Nucleus accumbens (tissue), 56 donors: ENCODE measurements at places on chromosomes 6 and 20.

GRCh38 chr6:34301408-34301807 is 52.6 kb upstream of the SMIM29 start:
- DNase-seq, result no peak

- DNase-seq, result no peak
These were observed 35.2 kb upstream of the KIF13A start for GRCh38 chr6:18022398-18023231.

GRCh38 chr6:167731731-167732422 is 94.8 kb upstream of the AFDN start:
- DNase-seq, result peak; percentile 12

DNA sequence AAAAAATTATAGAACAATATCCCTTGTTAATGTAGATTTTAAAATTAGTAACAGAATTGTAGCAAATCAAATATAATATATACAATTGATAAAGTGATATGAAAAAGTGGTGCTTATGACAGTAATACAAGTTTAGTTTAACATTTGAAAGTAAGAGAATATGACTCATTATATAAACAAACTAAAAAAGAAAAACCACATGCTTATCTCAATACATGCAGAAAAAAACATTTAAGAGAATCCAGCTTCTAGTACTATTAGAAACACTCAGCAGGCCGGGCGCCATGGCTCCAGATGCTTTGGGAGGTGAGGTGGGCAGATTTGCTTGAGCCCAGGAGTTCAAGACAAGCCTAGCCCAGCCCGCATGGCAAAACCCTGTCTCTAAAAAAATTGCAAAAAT is 60.7 kb upstream of the LAMA2 start:
- DNase-seq, result no peak

DNA sequence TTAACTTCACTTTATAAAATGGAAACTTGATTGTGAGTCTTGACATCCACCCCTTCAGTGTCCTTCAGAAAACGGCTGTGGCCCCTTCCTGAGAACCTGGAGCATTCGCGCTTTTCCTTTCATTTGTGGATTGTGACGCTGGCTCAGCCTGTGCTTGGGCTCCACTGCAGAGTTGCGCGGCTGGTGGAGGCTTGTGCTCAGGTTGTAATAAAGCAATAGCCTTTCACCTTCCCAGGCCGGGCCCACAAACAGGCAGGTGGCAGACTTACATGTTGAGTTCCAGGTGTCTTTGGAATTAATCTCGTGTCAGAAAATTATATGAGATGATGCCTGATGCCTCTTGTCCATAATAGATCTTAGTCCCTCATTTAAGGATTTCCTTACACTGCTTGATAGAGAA is 199.9 kb downstream of the CDH4 start:
- DNase-seq, result no peak

DNA sequence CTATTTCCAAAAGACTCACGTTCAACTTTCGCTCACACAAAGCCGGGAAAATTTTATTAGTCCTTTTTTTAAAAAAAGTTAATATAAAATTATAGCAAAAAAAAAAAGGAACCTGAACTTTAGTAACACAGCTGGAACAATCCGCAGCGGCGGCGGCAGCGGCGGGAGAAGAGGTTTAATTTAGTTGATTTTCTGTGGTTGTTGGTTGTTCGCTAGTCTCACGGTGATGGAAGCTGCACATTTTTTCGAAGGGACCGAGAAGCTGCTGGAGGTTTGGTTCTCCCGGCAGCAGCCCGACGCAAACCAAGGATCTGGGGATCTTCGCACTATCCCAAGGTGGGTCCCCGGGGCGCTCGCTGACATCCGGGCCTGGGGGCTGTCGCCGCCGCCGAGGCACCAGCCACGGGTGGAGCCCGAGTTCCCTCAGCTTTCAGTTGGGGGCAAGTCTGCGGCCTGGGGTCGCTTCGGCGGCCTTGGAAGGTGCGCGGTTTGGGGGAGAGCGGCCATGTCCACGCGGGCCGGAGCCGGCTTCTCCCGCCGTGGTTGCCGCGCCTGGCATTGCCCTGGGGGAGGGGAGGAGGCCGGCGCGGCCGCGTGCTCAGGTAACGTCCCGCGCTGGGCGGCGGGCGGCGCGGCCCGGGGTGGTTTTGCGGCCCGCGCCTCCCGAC is 429 bp downstream of the AMD1 start:
- peak; percentile 54 for DNase-seq

DNA sequence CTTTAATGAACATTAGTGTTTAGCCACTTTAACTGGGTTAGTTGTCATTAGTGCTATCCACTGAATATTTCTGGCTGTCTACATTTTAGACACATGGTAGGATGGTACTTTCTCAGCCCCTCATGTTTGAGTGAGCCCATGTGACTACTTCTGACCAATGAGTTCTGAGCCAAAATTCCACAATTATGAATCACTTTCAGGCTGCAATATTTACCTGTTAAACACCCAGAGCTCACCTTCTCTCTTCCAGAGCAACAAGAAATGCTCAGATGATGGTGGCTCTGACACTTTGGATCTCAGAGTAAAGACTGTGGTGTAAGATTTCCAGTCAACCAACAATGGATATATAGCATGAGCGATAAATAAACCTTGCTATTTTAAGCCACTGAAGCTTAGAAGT is 24.8 kb downstream of the SPACA1 start:
- no peak for DNase-seq
